Heart left ventricle (tissue), 16 donors: ENCODE measurements at places on chromosomes 6 and 20. TPM values are rescaled to one million over a fixed set of nuclear protein-coding genes. Genes with fewer than 3 reads are reported as not detected.

GZF1 gene
- total RNA-seq = 30.3 TPM

PHACTR1 gene
- 120 TPM for total RNA-seq

SLC17A1 gene
- total RNA-seq = not detected

GPR6 gene
- not detected for total RNA-seq

FNDC11 gene
- total RNA-seq = not detected

DNA sequence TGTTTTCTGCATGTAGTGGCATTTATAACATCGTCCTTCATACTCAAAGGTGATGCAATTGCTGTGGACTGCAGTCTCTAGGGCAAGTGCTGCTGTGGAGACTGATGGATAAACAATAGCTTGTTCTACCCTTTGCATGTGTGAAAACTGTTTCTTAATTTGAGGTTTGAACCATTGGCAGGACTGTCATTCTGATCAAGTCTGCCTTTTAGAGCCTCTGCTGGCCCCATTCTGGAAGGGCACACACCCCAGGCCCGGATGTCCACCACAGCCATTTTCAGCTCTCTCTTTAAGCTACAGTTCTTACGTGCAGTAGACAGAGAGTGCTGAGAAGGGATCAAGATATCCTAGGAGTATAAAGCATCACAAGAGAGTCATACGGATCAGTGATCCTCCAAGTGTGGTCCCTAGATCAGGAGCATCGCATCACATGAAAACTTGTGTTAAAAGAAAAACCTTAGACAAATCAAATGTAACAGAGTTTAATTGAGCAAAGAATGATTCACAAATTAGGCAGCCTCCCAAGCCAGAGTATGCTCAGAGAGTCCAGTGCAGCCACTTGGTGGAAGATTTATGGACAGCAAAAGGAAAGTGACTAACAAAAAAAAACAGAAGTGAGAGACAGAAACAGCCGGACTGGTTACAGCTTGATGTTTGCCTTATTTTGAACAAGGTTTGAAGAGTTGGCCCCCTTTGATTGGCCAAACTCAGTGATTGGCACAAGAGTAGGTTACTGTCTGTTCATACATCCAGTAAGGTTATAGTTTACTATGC, 52.0 kb downstream of the FRK start:
- peak overlapping the region; percentile 83 for H3K27ac ChIP-seq
- peaks cover 16% of the 10 kb centered on the region for H3K4me1 ChIP-seq
- no peaks in the 10 kb centered on the region for H3K27me3 ChIP-seq
- no peak for DNase-seq
- H3K36me3 ChIP-seq = no peaks in the 10 kb centered on the region
- H3K4me3 ChIP-seq = no peak overlapping the region

DNA sequence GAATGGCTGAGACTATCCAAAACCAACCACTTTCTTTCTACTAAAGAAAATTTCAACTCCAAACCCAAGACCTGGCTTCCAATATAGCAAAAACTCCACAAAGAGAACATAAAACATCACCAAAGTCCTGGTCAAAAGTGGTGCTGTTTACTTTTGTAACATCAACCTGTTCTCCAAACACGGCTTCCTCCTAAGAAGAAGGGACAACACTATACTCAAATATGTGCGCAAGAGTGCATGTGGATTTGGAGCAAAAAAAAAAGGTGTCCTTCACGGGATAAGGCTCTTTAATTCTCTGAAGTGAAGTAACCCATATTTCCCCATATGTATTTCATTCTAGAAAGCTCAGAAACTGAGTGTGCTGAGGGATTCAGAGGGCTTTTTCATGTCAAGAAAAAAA, 6.6 kb downstream of the B4GALT5 start:
- H3K27me3 ChIP-seq = no peaks in the 10 kb centered on the region
- H3K36me3 ChIP-seq = no peaks in the 10 kb centered on the region
- DNase-seq = no peak
- peaks cover 18% of the 10 kb centered on the region for H3K4me1 ChIP-seq
- no peak overlapping the region for H3K4me3 ChIP-seq

DNA sequence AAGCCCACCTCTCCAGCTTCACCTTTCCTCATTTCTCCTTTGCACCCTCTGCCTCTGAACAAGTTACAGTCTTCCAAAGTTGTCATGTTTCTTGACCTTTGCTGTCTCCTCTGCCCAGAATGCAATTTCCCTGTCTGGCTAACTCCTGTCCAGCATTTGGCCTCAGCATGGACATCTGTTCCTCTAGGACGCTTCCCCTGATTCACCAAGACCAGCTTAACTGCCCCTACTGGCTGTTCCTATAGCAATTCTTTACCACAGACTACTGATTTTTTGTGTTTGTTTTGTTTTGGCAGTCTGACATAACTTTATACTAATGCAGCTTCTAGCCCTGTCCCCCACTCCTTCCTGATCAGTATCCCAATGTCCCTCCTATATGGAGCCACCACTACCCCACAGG, 13.4 kb downstream of the GNL1 start:
- peak overlapping the region; percentile 60 for H3K27ac ChIP-seq
- H3K4me3 ChIP-seq = no peak overlapping the region
- no peak for DNase-seq
- no peaks in the 10 kb centered on the region for H3K27me3 ChIP-seq

GRCh38 chr6:128252341-128253176, 267.8 kb downstream of the PTPRK start:
- H3K4me3 ChIP-seq = no peak overlapping the region
- no peak for DNase-seq
- no peaks in the 10 kb centered on the region for H3K36me3 ChIP-seq
- H3K4me1 ChIP-seq = no peaks in the 10 kb centered on the region

DNA sequence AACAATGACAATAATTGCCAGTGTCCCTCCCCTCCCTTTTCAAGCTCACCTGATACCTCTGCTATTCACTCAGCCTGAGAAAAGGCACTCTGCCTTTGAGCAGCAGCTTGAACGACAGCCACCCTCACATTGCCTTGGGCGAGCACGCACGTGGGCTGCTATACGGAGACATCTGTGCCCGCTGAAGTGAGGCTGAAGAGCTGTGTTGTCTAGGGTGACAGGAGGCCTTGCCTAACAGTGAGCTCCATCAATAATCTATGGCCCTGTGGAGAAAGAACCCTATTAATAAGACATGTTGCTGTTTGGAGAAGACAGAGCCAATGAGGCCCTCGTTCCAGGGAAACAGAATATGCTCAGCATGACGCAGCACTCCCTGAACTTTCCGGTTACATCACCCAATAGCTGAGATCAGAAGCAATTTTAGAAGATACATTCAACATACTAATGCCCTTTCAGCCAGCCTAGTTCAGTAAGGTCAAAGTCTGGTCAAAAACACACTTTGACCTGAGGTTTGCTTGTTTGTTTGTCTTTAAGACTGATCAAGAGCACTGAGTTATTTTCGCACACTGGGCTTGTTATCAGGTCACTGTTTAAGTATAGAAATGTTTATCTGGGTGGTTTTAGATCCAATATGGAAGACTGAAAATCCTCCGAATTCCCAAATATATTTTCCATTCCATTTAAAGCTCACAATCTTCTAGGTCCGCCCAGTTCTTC, 30.6 kb downstream of the RBM24 start:
- peak; percentile 46 for DNase-seq
- peaks cover 16% of the 10 kb centered on the region for H3K4me1 ChIP-seq
- no peak overlapping the region for H3K4me3 ChIP-seq
- H3K27ac ChIP-seq = peak overlapping the region; percentile 38

DNA sequence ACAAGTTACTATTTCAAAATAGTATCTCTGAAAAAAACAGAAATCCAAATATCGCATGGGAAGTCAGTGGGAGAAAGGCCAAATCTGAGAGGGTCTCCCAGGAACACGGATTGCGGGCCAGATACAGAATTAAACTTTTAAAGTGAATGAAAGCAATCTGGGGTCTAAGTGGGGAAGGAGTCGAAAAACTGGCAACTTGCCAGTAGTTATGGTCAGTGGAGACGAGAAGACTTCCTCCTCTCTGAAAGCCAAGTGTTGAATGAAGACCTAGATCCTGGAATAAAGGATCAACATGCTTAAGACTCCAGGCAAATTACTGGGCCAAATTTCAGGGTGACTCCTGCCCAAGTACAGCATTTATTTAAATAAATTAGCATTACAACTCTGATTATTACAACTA, 123.6 kb downstream of the BFSP1 start:
- H3K4me3 ChIP-seq = no peak overlapping the region
- no peaks in the 10 kb centered on the region for H3K27me3 ChIP-seq
- H3K27ac ChIP-seq = no peak overlapping the region
- DNase-seq = no peak
- H3K36me3 ChIP-seq = no peaks in the 10 kb centered on the region
- no peaks in the 10 kb centered on the region for H3K4me1 ChIP-seq

DNA sequence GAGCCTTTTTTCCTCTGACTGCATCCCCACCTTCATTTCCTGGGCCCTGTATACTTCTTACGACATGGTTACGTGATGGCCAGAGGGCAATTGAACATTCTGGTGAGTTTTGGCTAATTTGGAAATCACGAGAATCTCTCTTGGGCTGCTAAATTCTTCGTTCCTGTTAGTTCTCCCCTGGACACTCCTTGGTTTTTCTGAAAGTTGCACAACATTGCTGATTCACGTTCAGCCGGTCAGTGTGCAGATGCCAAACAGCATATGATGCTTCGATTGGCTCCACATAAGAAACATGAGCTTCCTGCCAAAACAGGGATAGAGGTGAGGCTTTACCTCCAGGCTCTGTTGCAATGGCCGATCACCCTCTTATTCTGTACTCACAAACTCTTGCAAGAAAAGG, 119.4 kb upstream of the LY86 start:
- H3K4me3 ChIP-seq = no peak overlapping the region
- no peak overlapping the region for H3K27ac ChIP-seq
- H3K4me1 ChIP-seq = no peaks in the 10 kb centered on the region

DNA sequence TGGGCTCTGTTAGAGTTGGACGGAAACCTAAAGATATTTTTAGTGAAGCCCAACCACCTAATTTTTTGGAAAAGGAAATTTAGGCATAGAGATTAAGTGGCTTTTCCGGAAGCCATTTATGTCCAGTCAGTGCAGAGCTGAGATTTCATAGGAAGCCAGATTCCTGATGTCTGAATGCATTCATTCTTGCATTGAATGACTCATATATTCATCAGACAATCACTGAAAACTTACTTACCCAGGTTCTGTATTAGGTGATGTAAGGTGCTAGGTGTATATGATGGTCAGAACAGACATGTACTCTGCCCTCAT, 4.1 kb downstream of the SH3BGRL2 start:
- H3K4me3 ChIP-seq = no peak overlapping the region
- no peaks in the 10 kb centered on the region for H3K27me3 ChIP-seq
- no peaks in the 10 kb centered on the region for H3K36me3 ChIP-seq
- peaks cover 31% of the 10 kb centered on the region for H3K4me1 ChIP-seq
- no peak for DNase-seq

GRCh38 chr6:44071670-44072451, 55.4 kb downstream of the MRPL14 start:
- H3K36me3 ChIP-seq = no peaks in the 10 kb centered on the region
- peaks cover 45% of the 10 kb centered on the region for H3K4me1 ChIP-seq
- no peak overlapping the region for H3K27ac ChIP-seq
- no peak for DNase-seq
